ENCODE measurements at places on chromosomes 2 and 18.

GRCh38 chr2:192398236-192398635, 203.5 kb upstream of the TMEFF2 start:
- no peak for DNase-seq

DNA sequence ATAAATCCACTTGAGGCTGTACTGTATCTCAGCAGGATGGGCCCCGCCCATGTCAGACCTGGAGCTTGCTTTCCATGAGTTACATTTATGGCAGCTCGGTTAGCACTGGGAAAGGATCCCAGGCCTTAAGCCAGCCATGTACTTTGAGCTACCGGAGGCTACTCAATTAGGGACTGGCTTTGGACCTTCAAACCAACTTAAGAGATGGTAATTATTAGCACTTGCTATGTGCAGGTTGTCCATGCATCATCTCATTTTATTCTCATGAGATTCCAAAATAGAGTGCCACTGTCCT, 64.4 kb downstream of the ACTR2 start:
- DNase-seq, result no peak

- DNase-seq, result no peak
Measured at GRCh38 chr18:23977719-23978483, 36.7 kb upstream of the TTC39C start.

- no peak for DNase-seq
Measured at GRCh38 chr2:168814939-168815907, 12.8 kb downstream of the NOSTRIN start.

DNA sequence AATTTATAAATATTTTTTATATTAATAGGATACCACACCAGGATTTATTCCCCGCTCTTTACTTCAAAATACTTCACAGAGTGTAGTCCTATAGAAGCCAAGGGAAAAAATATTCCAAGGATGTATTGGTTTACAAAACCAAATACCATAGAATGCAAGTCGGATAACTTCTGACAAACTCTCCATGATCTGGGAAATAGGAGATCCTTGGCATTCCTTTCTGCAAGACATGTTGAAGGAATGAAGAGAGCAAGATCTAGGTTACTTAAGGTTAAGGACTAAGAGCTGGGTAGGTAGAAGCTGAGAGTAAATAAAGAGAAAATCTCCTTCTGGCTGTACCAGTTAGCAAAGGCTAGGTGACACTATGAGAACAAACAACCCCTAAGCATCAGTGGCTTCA, 141.2 kb downstream of the LRATD1 start:
- no peak for DNase-seq

DNA sequence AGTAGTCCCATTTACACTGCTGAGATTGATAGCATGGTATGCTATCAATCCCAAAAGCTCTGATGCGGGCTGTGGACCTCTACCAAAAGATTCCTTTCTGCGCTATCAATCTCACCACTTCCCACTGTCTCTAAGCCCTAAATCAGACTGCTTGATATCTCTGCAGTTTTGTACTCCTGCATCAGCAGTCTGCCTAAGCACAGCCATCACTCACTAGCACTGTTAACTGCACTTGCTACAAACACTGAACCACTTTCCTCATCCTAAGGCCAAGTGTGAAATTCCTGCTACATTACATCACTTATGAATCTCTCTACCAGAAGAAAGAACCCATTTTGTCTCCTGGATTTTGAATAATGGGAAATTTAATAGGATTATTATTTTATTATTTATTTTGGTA, 237.0 kb downstream of the HNMT start:
- no peak for DNase-seq

All from T-cell (primary cell).